Karpas-422 (cell line): ENCODE measurements at places on chromosomes 4 and X. TPM values are rescaled to one million over a fixed set of nuclear protein-coding genes. Genes with fewer than 3 reads are reported as not detected.

The KIAA0232 gene
- total RNA-seq = 10.9 and 11.8 TPM in 2 replicates

DNA sequence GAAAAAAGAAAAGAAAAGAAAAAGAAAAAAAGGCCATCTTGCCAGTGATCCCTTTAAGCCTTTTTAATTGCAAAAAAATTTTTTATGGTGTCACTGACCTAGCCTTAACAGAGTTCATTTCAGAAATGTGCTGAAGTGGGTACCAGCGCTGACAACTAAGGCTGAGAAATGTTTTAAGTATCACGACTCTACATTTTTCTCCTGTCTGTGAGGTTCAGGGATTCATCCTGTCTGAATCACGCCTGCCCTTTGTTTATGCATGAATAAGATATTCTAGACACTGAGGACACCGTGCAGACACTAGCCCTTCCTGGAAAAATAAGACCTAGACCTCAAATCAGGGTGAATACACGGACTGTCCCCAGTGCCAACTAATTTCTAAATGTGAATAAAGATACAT lies 154.4 kb upstream of the NOCT start:
- no peak for DNase-seq

The HS6ST2 gene
- not detected in 2 replicates for total RNA-seq

GRCh38 chrX:5617666-5618065 lies 611.0 kb downstream of the NLGN4X start:
- DNase-seq = no peak

The C4orf46 gene
- 12.6 and 27.9 TPM in 2 replicates for total RNA-seq

- DNase-seq = no peak
Measured at GRCh38 chr4:6943012-6943884, 33.6 kb downstream of the TBC1D14 start.

GRCh38 chr4:66606908-66607307 lies 936.6 kb upstream of the EPHA5 start:
- DNase-seq = no peak
